ENCODE measurements at places on chromosomes 3 and 15. TPM values are rescaled to one million over a fixed set of nuclear protein-coding genes. Genes with fewer than 3 reads are reported as not detected.

DNA sequence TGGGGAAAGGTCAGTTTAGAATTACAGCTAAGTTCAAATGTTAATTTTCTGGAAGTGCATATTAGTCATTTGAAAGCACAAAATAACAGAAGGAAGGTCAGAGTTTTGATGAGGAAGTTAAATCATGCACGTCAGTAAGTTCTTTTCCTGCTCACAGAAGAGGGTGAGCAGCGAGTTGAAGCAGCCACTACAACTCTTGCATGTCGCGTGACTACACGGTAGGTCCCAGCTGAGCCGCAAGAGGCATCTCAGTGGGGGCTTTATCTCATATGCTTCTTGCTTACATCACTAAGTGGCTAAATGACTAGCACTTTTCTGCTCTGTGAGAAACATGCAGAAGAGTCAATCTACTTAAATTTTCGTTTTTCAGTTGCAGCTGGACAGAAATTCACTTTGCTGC lies 21.3 kb upstream of the SEC62 start:
- peak; percentile 38 for DNase-seq

GRCh38 chr3:168424059-168424734 lies 328.5 kb upstream of the GOLIM4 start:
- DNase-seq = no peak

- no peak for DNase-seq
Measured at GRCh38 chr3:126964261-126964660, 18.7 kb upstream of the PLXNA1 start.

DNA sequence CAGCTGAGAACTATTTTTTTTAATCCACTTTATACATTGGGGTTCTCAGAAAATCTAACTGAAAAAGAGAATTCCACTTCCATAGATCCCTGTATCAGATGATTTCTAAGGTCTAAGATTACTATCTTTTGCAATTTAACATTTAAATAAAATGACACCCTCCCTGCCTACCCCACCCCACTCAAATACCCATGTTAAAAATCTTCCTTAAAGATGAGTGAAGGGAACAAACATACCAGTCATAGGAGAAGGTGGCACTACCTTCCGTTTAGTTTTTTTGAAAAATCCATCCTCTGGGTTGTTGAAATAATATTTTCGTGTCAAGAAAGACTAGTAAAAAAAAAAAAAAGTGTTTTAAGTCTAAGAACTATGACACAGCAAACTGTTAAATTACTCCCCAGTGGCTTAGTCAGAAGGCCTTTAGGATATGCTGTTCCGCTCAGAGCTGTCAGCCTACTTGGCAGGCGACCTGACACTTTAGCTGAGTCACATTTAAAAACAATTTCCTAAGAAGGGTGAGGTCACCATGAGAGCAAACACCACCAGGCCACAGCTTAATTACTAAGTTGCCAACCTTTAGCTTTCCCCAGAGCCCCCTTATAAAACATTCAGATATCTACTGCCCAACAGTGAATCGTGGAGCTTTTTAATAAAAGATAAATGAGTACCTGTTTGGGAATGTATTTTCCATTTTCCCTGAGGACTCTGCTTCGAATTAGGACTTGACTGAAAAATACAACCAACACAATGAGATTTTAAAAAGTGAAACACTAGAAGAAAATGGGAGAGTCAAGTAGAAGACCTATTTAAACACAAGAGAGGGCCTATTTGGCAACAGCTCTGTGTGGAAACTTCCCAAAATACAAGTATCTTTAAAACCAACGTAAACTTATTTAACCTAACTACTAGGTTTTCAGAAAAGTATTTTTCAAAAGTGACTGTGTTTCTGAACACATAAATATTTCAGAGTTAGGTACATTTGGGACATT lies 9.6 kb downstream of the EMC3 start:
- DNase-seq = no peak

- DNase-seq = no peak
Measured at GRCh38 chr3:40951636-40952035, 247.7 kb upstream of the CTNNB1 start.

DNA sequence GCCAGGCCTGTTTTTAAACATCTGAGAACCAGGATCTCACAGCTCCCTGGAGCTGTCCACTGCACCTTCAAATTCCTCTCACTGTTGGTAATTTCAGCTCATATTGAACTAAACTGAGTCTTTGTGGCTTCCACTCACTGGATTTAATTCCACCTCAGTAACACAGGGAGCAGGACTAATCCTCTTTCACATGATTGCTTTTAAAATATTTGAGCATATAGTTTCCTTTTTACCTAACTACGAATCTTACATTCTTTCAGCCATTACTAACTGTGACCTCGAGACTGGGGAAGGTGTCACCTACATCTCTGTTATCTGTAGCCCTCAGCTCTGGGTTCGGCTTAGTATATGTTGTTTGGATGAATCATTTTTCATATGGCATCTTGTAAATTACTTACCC lies 194.3 kb upstream of the C2CD4B start:
- DNase-seq = no peak

DNA sequence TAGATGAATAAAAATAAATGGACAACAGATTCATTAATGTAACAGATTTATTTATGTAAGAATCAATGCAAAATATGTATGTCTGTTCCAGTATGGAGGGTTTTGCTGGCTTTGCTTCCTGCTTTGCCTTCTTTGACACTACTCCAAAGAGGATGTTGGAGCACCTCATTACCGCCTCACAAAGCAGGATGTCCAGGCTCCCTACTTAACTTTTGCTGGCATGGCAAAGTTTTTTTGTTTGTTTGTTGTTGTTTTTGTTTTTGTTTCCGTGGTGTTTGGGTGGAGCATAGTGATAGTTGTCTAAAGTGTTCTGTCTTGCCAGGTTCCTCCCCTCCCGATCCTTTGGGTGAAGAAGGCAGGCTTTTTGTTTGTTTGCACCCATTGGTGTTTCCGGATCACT lies 38.7 kb downstream of the DIPK2A start:
- no peak for DNase-seq

GRCh38 chr15:39407116-39407515 lies 173.8 kb upstream of the THBS1 start:
- no peak for DNase-seq

GRCh38 chr3:166367947-166368533 lies 530.8 kb upstream of the BCHE start:
- no peak for DNase-seq

DNA sequence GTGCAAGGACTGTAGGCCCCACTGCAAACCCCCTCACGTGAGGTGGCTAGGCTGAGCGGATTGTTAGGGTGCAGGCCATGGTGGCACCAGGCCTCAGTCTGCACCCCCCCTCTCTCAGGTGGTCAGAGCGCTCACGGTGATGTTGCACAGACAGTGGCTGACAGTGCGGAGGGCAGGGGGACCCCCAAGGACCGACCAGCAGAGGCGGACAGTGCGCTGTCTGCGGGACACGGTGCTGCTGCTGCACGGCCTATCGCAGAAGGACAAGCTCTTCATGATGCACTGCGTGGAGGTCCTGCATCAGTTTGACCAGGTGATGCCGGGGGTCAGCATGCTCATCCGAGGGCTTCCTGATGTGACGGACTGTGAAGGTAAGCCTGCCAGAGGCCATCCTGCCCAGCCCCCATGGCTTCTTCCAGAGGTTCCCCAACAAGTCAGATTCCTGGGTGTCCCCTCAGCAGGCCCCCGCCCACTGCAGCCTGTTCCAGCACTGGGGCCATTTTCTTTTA lies 18.2 kb downstream of the ATRIP start:
- DNase-seq = no peak

GRCh38 chr3:176041812-176042211 lies 1155.5 kb downstream of the TBL1XR1 start:
- no peak for DNase-seq

DNA sequence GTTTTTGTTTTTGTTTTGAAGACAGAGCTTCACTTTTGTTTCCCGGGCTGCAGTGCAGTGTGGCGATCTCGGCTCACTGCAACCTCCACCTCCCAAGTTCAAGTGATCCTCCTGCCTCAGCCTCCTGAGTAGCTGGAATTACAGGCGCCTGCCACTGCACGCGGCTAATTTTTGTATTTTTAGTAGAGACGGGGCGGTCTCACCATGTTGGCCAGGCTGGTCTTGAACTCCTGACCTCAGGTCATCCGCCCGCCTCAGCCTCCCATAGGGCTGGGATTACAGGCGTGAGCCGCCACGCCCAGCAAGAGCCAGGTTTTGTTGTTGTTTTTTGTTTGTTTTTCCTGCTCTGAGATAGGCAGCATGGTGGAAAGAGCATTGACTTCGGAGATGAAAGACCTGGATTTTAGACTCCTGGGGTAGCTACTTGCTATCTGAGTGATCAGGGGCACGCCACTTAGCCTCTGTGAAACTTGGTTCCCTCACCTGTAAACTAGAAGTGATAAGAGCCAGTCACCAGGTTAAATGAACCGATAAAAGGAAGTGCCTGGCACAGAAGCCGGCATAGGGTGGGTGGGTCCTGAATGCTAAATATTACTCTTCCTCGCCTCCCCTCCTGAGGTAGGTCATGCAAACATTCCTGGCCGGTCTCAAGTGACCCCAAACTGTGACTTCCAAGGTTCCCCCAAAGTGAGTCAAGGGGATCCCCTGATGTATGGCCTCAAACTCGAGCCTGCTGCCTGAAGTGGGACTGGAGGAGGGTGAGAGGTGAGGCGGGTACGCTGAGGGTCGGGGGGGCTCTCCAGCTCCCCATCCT lies 62.9 kb upstream of the MCF2L2 start:
- no peak for DNase-seq

DNA sequence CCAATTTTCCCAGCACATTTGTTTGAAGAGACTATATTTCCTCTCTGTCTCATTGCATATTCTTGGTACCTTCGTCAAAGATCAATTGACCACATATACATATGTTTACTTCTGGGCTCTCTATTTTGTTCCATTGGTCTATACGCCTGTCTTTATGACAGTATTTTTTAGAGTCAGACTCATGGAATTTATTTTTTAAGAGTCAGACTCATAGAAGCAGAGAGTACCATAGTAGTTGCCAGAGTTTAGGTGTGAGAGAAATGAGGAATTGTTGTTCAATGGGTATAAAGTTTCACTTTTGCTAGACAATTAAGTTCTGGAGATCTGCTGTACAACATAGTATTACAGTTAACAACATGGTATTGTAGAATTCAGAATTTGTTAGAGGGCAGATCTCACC lies 27.1 kb downstream of the PLA2G4F start:
- no peak for DNase-seq

The IQCF5 gene
- total RNA-seq = not detected

Data from activated T-helper 2 cell treated with anti-CD3 and anti-CD28 coated beads, Interferon-gamma antibody, Interleukin-2, Interleukin-4, amounts not matched to agents 10 μg/mL and 5 μg/mL and 100 μg/mL, durations not matched to agents 14 hours and 24 hours and 36 hours (primary cell).